CD4-positive, alpha-beta T cell (primary cell): ENCODE measurements at places on chromosomes 12 and 14.

DNA sequence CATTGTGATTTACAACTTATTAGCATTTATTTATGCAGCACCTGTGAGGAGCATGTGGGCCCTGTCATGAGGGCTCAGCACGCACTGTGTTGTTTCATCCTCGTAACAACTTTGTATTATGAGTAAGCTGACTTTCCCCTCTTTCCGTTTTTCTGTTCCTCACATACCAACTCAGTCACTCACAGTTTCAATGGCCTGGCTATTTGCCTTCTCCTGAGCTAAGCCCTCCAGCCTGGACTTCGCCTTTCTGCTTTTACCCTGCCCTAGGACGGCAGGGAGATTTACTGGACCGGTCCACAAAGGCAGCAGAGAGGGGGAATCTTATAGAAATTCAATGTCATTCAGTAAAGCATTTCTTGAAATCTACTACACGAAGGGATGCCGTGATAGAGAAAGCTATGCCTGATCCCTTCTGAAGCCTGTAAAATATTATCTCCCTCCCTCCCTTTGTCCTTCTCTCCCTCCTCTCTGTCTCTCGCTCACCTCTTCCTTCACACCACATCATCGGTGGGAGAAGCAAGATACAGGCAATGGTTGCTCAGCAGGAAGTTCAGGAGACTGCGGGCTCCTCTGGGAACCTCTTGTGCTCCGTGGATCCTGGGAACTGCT, 219.2 kb upstream of the TBX3 start:
- no peak for DNase-seq

- DNase-seq, result no peak
Measured at GRCh38 chr12:105587237-105587636, 256.7 kb downstream of the C12orf75 start.

DNA sequence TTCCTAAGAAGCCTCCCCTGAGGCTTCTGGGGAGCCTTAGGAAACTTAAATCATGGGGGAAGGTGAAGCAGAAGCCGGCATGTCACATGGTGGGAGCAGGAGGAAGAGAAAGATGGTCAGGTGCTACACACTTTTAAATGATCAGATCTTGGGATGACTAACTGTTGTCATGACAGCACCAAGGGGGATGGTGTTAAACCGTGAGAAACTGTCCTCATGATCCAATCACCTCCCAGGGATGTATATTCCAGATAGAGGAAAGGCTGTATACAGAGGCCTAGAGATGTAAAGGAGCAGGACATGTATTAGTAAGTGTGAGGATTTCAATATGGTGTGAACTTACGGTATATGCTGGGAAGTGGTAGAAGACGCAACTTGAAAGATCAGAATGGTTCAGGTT, 121.1 kb downstream of the CAND1 start:
- no peak for DNase-seq

DNA sequence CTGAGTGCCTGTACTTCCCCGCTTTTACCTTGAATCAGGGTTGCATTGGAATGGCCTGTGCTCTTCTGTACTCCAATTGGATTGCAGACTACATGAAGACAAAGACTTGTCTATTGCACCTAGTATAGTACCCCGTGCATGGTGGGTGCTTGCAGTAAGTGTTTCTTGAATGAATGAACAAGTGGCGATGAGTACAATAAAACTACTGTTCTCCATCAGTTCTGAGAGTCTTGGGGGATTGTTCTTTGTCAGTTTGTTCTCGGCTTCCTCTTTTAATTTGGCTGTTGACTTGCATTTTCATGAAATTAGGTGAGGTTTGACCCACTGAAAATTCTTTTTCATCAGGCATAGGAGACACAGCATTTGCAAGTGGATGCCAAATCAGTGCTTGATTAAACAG, 34.1 kb downstream of the ERH start:
- DNase-seq, result no peak

GRCh38 chr14:72291908-72292688, 359.9 kb downstream of the RGS6 start:
- DNase-seq, result no peak

DNA sequence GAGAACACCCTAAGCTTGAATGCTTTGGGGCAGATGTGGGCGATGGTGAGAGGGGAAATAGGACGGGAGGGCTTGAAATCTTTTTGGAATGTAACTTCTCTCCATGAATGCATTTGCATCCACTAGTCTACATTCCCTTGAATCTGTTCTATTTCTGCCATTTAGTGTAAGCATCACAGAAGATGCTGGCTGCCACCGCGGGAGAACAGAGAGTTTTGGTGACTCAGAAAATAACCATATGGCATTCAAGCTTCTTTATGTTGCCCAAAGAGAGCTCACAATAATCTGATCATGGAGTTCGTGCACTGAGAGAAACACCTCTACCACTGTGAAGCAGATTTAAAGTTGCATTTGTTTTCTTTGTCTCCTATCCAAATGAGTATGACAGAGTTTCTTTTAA, 52.6 kb upstream of the OTX2 start:
- no peak for DNase-seq

GRCh38 chr14:69049675-69050074, 70.6 kb upstream of the ACTN1 start:
- no peak for DNase-seq
